ENCODE measurements at places on chromosomes 4 and X.
A peak's percentile ranks its signal among the peaks of the same experiment; 100 is the strongest.

DNA sequence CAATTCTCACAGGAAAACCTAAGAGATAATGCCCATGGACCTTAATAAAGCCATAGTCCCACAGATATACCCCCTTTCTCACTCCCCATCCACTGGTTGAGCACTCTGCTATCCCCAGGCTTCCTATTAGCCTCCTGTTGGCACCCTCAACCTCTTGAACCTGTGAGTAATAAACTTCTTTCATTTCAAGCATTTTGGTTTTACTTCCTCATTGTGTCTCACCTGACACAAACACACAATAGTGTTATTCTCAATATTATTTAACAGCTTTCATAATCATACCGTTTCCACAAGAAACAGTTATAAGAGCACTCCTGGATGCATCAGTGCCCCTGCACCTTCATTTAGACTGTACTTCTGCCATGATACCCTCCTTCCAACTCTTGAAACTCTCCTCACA is 56.8 kb downstream of the TRPC5 start:
- DNase-seq = no peak

- DNase-seq = no peak
Observed at GRCh38 chr4:100631281-100631968, 113.6 kb upstream of the EMCN start.

DNA sequence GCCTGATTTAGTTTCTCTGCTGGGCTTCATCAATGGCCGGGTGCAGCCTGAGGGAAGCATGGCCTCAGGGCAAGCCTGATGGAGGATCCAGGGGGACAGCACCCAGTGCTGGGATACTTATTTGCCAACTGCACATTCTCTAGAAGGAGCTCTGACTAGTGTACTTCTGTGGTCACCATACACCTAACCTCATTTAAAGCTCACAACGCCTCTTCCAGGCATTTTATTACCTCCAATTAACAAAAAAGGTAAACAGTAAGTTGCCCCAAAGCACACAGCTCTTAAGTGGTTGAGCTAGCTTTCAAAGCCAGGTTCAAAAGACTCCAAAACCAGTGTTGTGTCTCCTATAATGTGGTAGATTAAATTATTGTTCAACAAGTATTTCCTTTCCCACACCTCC is 26.8 kb upstream of the ATXN3L start:
- no peak for DNase-seq

GRCh38 chr4:142485452-142485851 is 360.6 kb downstream of the INPP4B start:
- no peak for DNase-seq

DNA sequence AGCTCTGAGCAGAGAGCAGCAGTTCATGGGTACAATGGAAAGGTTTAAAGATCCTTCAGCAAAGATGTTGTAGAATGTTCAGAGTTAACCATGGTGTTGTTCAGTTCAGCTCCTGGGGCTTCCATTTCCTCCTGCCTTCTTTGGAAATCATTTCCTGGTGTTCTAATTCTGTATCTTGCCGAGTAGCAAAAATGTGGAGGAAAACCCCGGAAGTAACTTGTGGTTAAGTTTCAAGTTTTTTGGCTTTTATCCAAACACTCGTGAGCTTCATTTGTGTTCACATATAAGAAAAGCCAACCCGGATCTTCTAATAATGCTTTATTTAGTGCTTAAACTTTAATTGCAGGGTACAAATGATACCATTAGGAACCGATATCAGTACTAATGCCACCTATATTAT is 33.6 kb upstream of the ARX start:
- DNase-seq = peak; percentile 18

DNA sequence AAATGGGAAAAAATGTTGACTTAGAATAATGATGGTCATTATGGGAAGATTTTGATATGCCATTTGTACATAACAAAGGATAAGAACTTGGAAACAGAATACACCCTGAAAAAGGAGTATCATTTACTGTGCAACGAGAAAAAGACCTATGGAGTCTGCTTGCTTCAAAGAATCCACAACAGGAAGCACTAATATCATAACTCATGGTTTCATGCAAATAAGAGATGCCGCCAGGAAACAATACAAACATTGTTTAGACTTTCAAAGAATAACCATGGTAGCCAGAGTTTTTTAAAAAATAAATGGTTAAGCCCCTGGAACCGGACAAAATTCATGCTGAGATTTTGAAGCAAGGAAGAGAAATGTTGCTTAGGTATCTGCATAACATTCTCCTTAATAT is 139.9 kb upstream of the ETNPPL start:
- DNase-seq = no peak

DNA sequence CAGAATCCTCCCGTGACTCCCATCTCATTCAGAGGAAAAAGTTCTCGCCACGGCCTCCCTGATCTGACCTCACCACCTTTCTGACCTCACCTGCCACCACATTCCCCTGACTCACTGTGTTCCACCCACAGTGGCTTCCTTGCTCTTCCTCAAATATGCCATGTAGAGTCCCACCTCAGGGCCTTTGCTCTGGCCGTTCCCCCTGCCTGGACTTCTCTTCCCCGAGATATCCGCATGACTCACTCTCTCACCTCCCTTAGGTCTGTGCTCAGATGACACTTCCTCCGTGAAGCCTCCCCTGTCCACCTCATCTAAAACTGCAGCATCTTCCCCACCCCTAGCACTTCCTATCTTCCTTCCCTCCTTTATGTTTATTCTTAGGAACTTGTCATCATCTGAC is 7.2 kb upstream of the TSPYL2 start:
- no peak for DNase-seq

DNA sequence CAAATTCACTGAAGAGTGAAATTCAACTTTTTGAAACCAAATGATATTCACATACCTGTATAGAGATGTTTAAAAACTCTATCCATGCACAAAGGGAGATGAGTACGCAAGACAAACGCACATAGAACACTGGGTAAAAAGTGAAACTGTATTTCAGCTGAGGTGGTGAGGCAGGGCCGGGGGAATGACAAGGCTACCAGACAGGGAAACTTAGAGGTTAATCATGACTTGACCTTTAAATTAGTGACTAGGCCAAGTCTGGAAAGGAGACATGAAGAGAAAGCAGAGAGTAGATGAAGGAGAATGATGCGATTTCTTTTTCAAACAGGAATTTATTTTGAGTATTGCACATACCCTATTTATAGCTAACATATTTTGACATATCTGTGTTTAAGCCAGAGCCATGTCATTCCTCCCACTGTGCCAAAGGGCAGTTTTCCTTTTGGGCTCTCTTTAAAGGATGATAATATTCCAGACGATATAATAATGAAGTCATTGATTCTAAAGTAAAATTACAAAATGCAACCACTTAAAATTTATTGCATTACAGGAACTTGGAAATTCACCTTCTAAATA is 49.4 kb downstream of the ARHGEF6 start:
- no peak for DNase-seq

- DNase-seq = no peak
Observed at GRCh38 chr4:68368691-68369131, 18.8 kb upstream of the YTHDC1 start.

DNA sequence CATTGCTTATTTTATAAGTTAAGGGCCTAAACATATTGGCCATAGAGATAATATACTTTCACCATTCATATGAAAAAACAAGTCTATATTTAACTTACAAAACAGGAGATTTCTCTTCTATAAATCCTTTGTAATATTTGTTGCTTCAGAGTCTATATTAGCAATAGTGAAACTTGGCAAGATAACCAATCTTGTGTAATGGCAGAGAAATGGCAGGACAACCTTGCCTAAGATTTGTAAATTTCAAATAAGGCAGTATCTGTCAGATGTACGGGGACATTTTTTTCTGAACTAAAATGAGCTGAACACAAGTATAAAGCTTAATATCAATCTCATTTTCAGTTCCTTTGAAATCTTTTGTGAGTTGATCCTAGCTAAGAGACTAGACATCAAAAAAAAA is 17.8 kb upstream of the CPEB2 start:
- DNase-seq = no peak

GRCh38 chr4:66045913-66046312 is 375.6 kb upstream of the EPHA5 start:
- no peak for DNase-seq

GRCh38 chrX:31435592-31435991 is 363.8 kb upstream of the FTHL17 start:
- DNase-seq = no peak

GRCh38 chrX:45011131-45011530 is 138.1 kb downstream of the KDM6A start:
- no peak for DNase-seq

DNA sequence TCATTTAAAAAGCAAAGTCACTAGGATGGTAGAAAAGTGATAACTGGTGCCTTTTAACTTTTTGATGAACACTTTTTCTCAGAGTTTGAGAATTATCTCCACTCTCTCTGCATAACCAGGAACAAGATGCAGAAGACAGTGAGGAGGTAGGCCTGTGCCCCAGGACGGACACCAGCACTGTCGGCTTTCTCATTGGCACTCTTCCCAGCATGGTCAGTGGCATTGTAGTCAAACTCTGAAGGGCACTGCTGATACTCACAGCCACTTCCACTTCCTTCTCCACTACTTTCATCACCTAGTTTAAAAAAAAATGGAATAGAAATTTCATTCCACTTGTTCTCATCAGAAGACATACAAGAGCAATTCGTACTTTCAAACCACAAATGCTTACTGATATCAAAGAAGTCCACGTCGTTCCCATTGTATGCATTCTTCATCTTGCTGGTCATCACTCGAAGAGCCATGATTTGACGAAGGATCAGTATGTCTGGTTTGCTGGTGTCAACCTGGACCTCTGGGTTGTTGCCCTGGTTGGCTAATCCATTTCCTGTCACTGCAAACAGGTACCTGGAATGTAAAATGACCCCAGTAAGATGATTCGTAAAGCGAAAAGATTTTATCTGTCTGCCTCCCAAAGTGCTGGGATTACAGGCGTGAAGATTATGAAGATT is 84.8 kb upstream of the TFDP3 start:
- no peak for DNase-seq

- DNase-seq = no peak
Observed at GRCh38 chr4:158166701-158167100, 6.1 kb downstream of the GASK1B start.

- DNase-seq = no peak
Observed at GRCh38 chr4:13329963-13330362, 154.2 kb downstream of the RAB28 start.

- no peak for DNase-seq
Observed at GRCh38 chrX:95760356-95760755, 924.3 kb upstream of the DIAPH2 start.

- no peak for DNase-seq
Observed at GRCh38 chrX:45850775-45851433, 650.2 kb upstream of the DIPK2B start.

DNA sequence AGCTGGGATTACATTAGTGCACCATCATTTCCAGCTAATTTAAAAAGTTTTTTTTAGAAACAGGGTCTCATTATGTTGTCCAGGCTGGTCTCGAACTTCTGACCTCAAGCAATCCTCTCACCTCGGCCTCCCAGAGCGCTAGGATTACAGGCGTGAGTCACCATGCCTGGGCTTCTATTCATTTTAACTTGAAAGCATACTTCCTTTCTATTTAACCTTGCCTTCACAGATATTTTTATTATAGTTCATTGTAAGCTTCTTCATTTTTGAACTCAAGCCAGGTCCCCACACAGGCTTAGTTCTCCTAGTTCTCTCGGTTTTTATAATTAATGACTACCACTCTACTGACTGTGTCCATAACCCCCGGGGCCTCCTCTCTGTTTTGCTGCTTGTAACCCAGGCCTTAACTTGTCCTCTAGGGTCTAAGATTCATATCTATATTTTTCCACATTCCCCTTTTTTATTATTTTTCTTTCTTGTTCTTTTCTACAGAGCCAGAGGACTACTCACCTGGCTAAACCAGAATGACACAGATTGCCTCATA is 50.7 kb downstream of the SNX12 start:
- no peak for DNase-seq

- no peak for DNase-seq
Observed at GRCh38 chrX:39762266-39762841, 335.4 kb downstream of the BCOR start.

DNA sequence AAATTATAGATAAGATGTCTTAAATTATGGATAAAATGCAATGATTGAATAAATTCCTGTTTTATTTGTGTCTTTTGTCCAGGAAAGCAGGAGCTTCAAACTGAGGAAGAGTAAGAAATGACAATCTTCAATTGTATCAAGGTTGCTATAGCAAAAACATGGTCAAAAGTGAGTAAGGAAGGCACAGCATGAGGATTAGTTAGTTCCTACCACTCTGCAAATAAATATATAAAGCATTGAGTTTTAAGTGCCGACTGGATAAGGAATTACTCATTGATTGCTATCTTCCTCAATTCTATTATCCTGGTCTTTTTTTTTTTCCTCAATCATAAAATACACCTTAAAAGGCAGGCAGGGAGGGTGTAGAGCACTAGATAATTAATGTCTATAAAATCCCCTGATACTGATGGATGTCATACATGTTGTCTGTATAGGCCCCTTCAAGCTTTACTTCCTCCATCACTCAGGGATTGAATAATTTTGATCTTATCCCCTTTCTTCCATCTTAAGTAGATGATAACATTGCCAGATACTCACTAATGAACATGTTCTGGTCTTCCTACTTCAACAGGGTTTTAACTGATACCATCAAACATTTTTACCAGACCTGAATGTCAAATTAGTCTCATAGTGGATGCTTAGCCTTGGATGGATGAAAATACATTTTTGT is 86.6 kb downstream of the MID1 start:
- no peak for DNase-seq

DNA sequence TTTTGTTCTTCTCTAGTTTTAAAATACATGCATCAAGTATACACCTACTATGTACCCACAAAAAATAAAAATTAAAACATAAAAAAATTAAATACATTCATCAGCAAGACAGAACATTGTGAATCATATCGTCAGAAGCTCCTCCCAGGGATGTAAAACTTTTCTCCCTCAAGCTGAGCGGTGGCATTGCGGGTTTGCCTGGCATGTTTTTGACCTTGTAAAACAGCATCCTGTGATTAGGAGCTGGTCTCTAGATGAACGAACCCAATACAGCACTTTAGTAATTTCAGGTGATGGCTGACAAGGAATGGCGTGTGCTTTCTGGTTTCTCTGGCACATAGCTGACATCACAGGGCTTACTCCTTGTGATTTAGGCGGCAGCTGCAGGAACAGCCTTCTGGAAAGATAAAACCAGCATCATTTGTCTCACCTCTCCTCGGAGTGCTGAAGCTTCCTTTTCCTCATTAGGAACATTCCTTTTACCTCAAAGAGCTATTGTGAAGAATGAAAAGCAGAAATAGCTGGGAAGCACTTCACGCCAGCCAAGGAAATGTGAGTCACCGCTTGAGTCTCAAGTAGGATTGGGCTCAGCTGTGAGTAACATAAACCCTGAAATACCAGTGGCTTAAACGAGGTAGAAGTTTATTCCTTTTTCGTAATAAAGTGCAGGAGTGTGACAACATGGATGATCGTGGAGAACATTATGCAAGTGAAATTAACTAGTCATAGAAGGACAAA is 44.3 kb downstream of the NYX start:
- DNase-seq = no peak

Data from CD4-positive, alpha-beta T cell treated with Interleukin-1 beta for 1 hour (primary cell).